Osteoblast (primary cell): ENCODE measurements at places on chromosomes 3 and 15.
A peak's percentile ranks its signal among the peaks of the same experiment; 100 is the strongest.

- no peak overlapping the region for H3K27ac ChIP-seq
- peaks cover 4% of the 10 kb centered on the region for H3K4me1 ChIP-seq
- DNase-seq: no peak
- H3K4me3 ChIP-seq: no peak overlapping the region
Observed at GRCh38 chr15:58910456-58910855, 23.0 kb downstream of the SLTM start.

DNA sequence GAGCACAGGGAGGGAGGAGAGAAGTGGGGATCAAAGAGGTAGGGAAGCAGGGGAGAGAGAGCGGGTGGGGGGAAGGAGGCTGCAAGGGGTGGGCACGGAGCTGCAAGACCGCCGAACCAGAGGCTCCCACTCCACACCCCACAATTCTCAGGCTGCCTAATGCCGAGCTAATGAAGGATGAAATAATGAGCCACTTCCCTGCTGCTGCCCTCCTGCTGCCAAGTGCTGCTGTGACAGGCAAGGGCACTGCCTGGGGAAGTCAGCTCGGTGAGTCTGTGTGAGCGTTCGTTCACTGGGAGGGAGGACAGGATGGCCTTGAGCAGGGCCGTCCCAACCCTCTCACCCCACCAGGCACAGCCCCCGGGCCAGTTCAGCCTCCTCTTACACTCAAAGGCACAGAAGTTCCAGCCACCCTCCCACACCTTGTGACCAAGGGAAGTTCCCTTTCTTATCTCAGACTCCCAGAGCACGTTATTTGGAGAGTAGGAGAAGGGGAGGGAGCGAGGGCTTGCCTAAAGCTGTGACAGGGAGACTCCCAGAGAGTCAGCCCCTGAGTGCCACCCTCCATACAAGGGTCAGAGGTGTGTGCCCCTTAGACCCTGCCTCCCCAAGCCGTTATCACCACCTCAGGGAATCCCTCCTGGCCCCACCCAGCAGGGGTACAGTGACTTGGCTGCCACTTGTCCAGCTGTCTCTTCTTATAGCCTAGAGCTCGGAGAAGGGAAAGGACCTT is 12.4 kb downstream of the GLYCTK start:
- H3K4me3 ChIP-seq: no peak overlapping the region
- peaks cover 12% of the 10 kb centered on the region for H3K4me1 ChIP-seq
- no peak overlapping the region for H3K27ac ChIP-seq
- peak; percentile 92 for DNase-seq

GRCh38 chr3:178459038-178459410 is 77.2 kb upstream of the KCNMB2 start:
- no peaks in the 10 kb centered on the region for H3K4me1 ChIP-seq
- H3K36me3 ChIP-seq: no peaks in the 10 kb centered on the region
- no peak for DNase-seq
- H3K27ac ChIP-seq: no peak overlapping the region
- H3K4me3 ChIP-seq: no peak overlapping the region

DNA sequence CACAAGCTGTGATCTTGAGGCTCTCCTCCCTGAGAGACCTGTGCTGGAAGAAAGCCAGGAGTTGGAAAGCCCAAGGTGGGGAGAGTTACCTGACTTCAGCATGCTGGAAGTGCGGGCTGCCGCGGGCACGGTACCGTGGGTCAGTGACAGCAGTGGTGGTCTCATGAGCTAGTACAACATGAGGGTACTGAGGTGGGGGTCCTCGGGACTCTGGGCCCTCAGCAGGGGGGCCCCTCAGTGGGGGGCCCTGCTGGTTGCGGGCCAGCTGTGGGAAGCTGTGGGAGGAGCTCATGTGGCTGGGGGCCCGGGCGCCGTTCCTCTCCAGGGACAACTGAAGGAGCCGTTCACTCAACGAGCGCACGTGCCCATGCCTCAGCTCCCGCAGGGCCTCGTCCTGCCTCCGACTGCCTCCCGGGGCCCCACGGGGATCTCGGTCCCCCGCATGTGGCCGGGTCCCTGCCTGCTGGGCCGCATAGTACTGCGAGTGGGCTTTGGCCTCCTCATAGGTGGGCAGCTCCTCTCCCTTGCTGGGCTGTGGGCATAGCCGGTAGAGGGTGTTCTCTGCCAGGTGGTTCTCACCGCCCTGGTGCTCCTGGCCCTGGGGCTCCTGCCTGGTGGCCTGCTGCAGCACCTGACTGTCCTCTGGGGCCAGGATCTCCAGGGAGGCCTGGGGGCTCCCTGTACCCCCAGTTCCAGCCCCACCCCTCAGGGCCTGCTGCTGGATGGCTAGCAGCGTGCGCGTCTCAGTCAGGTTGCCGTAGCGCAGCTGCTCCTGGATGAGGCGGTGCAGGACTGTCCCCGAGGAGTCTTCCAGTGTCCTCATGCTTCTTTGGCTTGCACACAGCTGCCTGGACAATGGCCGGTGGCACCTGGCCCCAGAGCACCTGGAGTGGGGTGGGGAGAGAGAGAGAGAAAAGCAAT is 3.4 kb downstream of the AMOTL2 start:
- H3K4me3 ChIP-seq: peak overlapping the region; percentile 98
- DNase-seq: peak; percentile 76
- H3K27ac ChIP-seq: peak overlapping the region; percentile 99
- peaks cover 74% of the 10 kb centered on the region for H3K4me1 ChIP-seq

GRCh38 chr3:5168110-5168509 is 19.4 kb upstream of the EDEM1 start:
- DNase-seq: no peak
- no peaks in the 10 kb centered on the region for H3K4me1 ChIP-seq
- no peak overlapping the region for H3K27ac ChIP-seq
- peaks cover 15% of the 10 kb centered on the region for H3K36me3 ChIP-seq
- H3K27me3 ChIP-seq: no peaks in the 10 kb centered on the region

GRCh38 chr15:39102431-39102830 is 478.4 kb upstream of the THBS1 start:
- no peak overlapping the region for H3K4me3 ChIP-seq
- DNase-seq: no peak
- H3K27ac ChIP-seq: no peak overlapping the region

- no peaks in the 10 kb centered on the region for H3K27me3 ChIP-seq
- H3K36me3 ChIP-seq: peaks cover 11% of the 10 kb centered on the region
- no peak overlapping the region for H3K27ac ChIP-seq
- H3K4me3 ChIP-seq: no peak overlapping the region
- peaks cover 4% of the 10 kb centered on the region for H3K4me1 ChIP-seq
Observed at GRCh38 chr15:42719043-42719442, 17.9 kb downstream of the CDAN1 start.

GRCh38 chr3:140186421-140186920 is 251.5 kb downstream of the CLSTN2 start:
- no peaks in the 10 kb centered on the region for H3K36me3 ChIP-seq
- no peak for DNase-seq
- H3K27me3 ChIP-seq: peaks cover 4% of the 10 kb centered on the region
- no peak overlapping the region for H3K4me3 ChIP-seq
- H3K27ac ChIP-seq: no peak overlapping the region

GRCh38 chr3:41338276-41338675 is 139.0 kb downstream of the CTNNB1 start:
- no peak overlapping the region for H3K4me3 ChIP-seq
- no peak overlapping the region for H3K27ac ChIP-seq
- H3K36me3 ChIP-seq: no peaks in the 10 kb centered on the region
- no peaks in the 10 kb centered on the region for H3K27me3 ChIP-seq

DNA sequence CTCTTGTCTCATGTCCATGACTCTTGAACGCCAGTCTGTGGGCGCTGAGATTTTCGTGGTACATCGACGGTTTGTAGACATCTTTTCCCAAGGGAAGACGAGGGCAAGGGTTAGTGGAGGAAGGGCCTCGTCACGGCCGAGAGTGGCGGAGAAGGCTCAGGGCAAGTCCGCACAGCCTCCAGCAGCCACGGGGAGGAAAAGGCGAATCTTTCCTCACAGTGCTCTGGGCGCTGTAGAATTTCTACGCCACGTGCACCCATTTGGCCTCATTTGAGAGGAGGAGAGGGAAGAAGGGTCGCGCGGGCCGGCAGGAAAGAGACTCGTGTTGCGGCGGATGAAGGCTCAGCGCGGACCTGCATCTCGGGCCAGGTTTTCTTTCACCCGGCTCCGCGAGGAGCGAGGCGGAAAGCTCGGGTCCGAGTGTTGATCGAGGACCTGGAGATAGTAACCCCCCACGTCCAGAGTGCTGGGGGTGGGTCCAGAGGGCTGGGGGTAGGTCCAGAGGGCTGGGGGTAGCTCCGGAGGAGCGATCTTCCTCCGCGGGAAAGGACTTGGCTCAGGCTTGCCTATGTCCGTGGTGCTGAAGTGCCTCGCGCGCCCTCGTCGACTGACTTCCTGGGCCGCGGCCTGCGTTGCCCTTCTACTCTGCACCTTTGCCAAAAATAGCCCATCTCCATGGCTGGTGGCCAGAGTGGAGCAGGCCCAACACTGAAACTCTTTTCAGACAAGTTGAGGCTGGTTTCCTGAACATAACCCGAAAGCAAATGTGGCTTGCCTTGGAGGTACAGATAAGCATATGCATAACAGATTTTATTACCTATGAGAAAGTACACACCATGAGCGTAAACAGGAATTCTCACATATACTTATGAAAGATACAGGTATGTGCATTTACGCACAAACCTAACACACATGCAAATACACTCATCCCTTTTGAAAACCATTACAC is 1.1 kb downstream of the SLC35G2 start:
- H3K4me1 ChIP-seq: peaks cover 15% of the 10 kb centered on the region
- H3K27me3 ChIP-seq: no peaks in the 10 kb centered on the region
- DNase-seq: peak; percentile 72
- H3K4me3 ChIP-seq: peak overlapping the region; percentile 81
- H3K27ac ChIP-seq: peak overlapping the region; percentile 89

DNA sequence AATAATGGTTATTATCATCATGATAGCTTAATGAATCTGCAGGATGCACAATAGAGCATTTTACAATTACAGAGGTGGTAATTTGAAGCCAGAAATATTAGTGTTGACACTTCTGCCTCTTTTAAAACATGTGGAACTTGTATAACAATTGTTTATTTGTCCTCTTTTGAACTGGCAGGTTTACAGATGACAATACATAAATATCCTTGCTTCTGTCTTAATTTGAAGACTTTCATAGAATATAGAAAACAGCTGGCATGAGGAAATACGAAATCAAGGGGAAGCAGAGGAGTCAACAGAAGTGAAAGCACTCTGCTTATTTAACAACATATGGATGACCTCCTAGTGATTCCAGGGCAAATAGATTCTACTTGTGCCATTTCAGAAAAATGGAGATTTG is 270.5 kb upstream of the SGO1 start:
- H3K27me3 ChIP-seq: no peaks in the 10 kb centered on the region
- no peak for DNase-seq
- no peak overlapping the region for H3K27ac ChIP-seq
- no peak overlapping the region for H3K4me3 ChIP-seq
- H3K36me3 ChIP-seq: no peaks in the 10 kb centered on the region
- H3K4me1 ChIP-seq: no peaks in the 10 kb centered on the region

- no peaks in the 10 kb centered on the region for H3K27me3 ChIP-seq
- H3K27ac ChIP-seq: peak overlapping the region; percentile 96
- peak; percentile 75 for DNase-seq
- H3K4me3 ChIP-seq: peak overlapping the region; percentile 93
Observed at GRCh38 chr15:32718821-32719716, 1.3 kb downstream of the GREM1 start.

DNA sequence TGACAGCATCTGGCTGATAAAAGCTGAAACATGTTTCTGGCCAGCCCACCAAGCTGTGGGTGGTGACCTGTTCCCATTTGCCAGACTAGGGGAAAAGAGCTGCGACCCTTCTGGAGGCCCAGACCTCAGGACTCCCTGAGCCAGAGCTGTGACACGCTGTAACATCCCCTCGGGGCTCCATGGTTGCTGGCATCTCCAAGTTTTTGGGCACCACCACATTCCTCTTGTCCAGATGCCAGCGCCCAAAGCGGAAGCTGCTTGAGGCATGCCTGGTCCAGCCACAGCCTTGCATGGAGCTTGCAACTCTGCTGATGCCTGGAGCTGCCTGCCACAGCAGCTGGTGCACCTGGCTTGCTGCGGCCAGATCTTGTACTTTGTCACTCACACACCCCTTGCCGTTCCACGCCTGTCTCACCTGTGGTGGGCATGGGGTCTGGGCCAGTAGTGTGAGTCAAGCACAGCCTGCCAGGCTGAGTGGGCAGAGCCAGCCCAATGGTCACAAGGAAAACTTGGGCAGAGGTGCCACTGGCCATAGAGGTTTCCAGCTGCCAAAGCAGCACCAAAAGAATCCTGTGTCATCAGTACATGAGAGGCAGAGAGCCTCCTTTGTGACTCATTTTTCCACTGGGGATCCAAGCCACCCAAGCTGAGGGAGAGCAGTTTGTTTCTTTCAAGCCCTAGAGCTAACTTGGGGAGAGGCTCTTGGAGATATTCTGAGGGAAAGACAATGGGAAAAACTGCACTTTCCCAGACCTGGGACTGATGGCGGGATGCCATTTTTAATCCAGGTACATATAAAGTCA is 45.7 kb upstream of the PTX3 start:
- no peak overlapping the region for H3K4me3 ChIP-seq
- no peaks in the 10 kb centered on the region for H3K36me3 ChIP-seq
- H3K27ac ChIP-seq: no peak overlapping the region
- peaks cover 20% of the 10 kb centered on the region for H3K4me1 ChIP-seq

- no peak for DNase-seq
- H3K36me3 ChIP-seq: no peaks in the 10 kb centered on the region
- H3K27me3 ChIP-seq: peaks cover 5% of the 10 kb centered on the region
- no peak overlapping the region for H3K4me3 ChIP-seq
Observed at GRCh38 chr3:179299999-179300613, 22.7 kb upstream of the ZNF639 start.

- H3K27me3 ChIP-seq: no peaks in the 10 kb centered on the region
- DNase-seq: no peak
- peaks cover 23% of the 10 kb centered on the region for H3K36me3 ChIP-seq
- H3K4me3 ChIP-seq: no peak overlapping the region
Observed at GRCh38 chr3:45826908-45827307, 15.0 kb downstream of the LZTFL1 start.

DNA sequence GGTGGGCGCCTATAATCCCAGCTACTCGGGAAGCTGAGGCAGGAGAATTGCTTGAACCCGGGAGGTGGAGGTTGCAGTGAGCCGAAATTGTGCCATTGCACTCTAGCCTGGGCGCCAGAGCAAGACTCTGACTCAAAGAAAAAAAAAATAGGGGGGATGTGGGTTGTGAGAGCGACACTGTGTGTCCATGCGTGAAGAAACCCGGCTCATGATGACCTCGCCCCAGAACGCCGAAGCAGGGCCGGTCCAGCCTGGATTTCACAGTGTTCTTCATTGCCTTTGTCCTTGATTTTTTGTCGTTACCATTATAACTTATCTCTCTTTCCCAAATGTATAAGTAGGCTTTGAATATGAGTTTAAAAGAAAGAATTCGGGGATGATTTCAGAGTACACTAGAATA is 128.7 kb downstream of the PGPEP1L start:
- no peak overlapping the region for H3K4me3 ChIP-seq
- H3K27me3 ChIP-seq: no peaks in the 10 kb centered on the region
- peaks cover 39% of the 10 kb centered on the region for H3K4me1 ChIP-seq

DNA sequence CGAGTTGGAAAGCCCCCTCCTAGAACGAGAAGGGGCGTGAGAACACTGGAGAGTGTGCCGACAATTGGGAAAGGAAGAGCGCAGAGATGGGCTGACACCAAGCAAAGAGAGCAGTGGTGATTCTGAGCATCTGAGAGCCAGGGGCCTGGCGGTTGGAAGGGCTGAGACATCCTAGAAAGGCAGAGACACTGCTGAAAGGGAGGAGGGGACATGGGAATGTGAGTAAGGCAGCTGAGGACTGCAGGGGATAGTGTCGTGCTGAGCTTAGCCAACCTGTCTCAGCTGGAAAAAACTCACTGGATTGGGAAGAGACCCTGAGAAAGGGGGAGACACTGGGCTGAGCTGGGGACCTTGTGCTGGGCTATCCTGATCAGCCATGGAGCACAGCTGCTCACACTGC is 58.1 kb upstream of the SLC6A6 start:
- H3K27ac ChIP-seq: no peak overlapping the region
- H3K36me3 ChIP-seq: no peaks in the 10 kb centered on the region
- DNase-seq: peak; percentile 70
- H3K4me1 ChIP-seq: no peaks in the 10 kb centered on the region
